Fibroblast of skin of abdomen (primary cell): ENCODE measurements at places on chromosomes 16 and 17.
A peak's percentile ranks its signal among the peaks of the same experiment; 100 is the strongest.

DNA sequence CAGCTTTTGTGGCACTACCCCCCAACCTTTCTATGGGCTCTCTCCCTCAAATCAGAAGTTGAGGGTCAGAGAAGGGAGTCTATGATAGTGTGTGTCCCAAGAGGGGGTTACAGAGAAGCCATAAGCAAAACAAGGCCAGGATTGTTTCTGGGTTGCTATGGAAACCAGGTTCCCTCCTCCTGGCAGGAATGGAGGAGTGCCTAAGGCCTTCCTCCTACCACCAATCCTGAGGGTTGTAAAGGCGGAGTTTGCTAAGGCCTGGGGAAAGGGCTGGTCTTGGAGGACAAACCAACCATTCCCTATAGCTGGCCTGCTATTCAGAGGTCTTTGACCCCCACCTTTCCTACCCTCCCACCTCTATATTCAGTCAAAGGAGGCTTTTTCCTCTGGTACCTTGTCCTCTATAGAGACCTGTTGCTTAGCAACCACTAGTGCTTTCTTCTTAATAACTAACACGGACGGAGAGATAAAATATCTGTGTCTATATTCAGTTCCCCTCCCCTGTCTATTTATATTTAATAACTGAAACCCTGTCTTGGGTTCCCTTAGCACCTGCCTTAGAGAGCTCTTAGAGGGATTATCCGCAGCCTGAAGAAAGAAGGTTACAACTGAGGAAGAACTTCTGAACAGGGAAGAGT, 43.4 kb downstream of the NEUROD2 start:
- DNase-seq, result no peak

GRCh38 chr16:69796285-69797118, 34.4 kb downstream of the WWP2 start:
- DNase-seq, result peak; percentile 62

DNA sequence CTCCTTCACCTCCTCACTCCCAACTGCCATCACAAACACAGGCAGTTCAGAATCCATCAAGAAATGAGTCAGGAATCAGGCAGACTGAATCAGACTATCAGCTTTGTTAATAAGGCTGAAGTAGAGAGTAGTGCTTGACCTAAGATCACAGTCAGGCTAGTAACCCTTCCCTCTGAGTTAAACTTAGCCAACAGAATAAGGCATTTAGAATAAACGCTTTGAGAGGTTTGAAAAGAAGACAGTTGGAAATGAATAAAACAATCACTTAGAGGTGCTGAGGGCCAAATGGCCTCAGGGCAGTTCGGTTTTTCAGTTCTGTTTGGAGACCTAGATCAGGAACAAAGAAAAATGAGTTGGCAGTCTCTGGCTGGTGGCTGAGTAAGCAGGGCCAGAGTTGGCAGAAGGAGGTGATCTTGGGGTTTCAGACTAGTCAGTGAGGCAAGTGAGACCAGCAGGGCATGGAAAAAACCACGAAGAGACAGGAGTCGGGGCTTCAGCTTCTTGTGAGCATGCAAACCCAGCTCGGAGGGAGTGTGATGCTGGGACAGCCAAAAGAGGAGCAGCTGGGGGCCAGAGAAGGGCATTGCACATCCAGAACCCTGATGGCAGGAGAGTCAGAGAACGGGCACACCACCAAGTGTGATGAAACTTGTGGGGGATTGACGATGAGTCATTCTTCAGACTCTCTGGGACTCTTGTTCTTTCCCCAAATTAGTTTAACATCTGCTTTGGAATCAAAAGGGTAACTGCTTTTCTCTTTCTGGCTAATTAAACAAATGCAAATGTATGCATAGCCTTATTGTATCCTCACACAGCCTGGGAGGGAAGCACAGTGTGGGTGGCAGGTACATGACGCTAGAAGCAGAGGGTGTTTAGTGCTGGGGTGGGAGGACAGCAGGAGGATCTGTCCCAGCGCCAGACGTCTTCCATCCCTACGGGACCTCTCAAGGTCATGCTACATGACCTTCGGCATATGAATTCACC, 54.8 kb downstream of the SPECC1 start:
- peak; percentile 86 for DNase-seq

- peak; percentile 11 for DNase-seq
Measured at GRCh38 chr17:30819971-30820705, 4.4 kb downstream of the CRLF3 start.

DNA sequence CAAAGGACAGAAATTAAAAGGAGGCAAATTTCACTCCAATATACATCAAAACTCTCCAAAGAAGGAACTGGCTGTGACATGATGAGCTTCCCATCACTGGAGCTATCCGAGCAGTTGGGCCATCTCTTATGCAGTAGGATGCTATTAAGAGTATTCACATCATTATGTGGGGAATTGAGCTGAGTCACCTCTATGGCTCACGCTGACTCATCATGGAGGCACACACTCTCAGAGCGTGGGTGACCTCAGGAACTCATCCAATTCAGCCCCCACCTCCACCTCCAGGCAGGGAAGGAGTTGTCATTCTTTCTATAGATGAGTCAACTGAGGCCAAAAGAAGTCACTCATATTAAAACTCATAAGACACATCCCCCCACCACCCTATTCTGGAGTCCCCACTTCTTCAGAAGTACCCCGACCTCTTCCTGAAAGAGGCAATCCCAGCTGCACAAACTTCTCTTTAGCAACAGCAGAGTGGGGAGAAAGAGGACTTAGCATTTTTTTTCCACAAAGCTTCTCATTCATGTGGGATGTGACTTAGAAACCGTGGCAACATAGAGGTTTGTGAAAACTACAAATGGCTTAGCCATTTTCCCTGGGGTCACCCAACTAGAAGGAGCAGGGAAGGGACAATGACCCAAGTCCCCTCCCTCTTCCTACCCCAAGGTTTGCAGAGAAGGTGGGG, 32.5 kb downstream of the ABCC12 start:
- peak; percentile 100 for DNase-seq

DNA sequence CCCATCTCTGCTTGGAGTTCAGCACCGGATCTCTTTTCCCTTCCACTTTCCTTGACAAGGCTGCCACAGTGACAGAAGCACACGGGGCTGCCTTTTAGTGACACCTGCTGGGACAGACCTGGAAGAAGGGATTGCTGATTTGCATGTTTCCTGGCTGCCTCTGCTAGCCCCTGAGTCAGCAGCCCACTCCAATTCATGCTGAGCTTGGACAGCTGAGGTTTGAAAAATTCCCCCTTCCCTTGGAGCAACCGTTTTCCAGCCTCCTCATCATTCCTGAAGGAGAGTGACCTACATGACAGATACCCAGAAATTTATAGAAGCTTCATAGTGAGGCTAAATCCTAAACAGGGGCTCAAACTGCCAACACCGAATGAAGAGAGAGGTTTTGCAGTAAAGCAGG, 18.8 kb upstream of the RBL2 start:
- DNase-seq, result peak; percentile 24

GRCh38 chr16:13733561-13733960, 186.4 kb upstream of the ERCC4 start:
- DNase-seq, result no peak

- DNase-seq, result no peak
Measured at GRCh38 chr17:40180694-40181093, 3.4 kb downstream of the RAPGEFL1 start.

GRCh38 chr17:40884708-40885512, at the start of gene KRT20:
KRT20 (minus strand) TSS chr17:40885242; CDS start chr17:40885185, 57 bp downstream.
- DNase-seq, result no peak

DNA sequence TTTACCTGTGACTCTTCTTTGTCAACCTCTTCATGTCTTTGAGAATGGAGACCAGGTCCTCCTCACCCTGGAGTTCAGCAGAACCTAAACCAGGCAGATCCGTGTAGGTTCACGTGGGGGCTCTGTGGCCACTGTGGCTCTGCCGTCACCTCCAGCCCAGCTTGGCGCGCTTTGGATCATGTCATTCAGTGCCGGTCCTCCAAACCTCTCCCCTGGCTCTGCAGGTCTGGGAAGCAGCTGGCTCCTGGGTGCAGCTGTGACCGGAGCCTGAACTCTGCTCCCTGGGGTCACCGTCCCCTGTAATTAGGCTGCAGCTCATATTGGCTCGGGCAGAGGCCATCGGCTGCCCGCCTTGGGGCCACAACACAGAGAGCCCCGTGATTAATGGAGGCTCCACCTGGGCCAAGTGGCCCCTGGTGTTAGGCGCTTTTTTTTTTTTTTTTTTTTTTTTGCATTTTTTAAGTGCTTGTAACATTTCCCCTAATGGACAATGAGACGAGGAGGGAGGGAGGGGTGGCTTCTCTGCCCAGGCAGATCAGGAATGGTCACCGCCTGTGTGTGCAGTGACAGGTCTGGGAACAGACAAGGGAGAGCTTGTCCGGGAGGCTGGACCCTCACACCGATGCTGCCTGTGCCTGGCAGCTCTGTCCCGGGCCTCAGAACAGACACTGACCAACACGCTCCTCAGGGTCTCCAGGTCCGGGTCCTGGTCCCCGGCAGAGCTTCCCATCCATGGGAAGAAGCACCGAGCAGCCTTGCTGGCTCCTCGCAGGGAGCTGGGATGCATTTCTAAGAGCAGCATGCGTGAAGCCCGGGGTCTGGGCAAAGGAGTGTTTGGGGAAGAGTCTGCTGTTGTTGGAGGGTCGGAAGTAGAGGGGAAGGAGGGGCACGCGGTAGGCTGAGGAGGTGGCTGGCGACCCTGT, 247.9 kb downstream of the SEC14L1 start:
- DNase-seq, result no peak

GRCh38 chr17:57518587-57519581, 226.2 kb downstream of the CCDC182 start:
- peak; percentile 37 for DNase-seq

- no peak for DNase-seq
Measured at GRCh38 chr16:14490235-14490634, 139.8 kb downstream of the PARN start.

DNA sequence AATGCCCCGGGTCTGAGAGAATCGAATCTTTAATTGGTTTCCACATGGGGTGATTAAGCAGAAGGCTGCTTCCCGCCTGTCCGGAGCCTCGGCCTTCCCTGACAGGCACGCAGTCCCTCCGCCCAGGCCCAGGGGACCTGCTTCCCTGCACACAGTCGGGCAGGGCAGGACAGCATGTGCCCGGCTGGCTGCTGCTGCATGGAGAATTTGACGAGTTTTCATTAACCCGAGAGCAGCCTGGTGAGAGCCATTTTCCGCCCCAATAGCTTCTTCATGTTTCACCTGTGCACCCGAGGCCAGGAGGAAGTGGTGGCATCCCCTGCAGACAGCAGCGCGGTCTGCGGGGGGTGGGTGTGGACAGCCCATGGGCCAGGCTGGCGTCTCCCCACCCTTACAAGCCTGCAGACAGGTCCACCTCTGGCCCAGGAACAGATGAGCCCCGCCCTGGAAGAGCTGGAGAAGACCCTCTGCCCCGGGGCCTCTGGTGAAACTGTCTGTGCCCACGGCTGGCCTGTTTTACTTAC, 67.0 kb downstream of the KLHDC4 start:
- DNase-seq, result no peak

GRCh38 chr16:57017251-57017650, 27.9 kb downstream of the NLRC5 start:
- peak; percentile 22 for DNase-seq

GRCh38 chr17:81037026-81037797, 2.3 kb downstream of the BAIAP2 start:
- no peak for DNase-seq

- DNase-seq, result no peak
Measured at GRCh38 chr17:45841883-45842525, 2.7 kb upstream of the SPPL2C start.

- DNase-seq, result no peak
Measured at GRCh38 chr17:13113821-13114525, 96.1 kb upstream of the ELAC2 start.

DNA sequence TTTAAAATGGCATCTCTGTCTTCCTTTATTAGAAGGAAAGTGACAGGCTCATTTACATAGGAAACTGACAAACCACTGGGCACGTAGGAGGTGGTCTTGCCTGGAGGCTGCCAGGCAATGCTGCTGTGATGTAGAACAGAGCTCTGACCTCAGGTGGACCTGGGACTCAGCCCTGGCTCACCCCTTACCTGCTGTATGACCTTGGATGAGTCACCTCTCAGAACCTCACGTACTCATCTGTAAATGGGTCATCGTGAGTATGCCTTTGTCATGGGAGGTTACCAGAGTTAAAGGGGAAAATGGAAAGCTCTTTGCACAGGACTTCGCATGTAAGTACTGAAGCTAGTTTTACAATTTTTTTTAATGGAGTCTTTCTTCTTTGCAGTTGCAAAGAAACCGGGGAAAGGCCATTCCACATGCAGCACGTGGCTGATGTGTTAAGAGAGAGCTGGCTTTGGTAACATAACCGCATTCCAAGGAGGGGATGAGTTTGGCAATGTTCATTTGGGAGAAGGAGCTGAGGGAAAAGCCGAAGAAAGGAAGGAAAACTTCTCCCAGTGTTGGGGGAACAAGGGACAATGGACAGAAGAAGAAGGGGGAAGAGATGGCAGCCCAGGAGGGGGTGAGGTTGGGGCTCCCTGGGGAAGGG, 37.4 kb upstream of the LONP2 start:
- no peak for DNase-seq

DNA sequence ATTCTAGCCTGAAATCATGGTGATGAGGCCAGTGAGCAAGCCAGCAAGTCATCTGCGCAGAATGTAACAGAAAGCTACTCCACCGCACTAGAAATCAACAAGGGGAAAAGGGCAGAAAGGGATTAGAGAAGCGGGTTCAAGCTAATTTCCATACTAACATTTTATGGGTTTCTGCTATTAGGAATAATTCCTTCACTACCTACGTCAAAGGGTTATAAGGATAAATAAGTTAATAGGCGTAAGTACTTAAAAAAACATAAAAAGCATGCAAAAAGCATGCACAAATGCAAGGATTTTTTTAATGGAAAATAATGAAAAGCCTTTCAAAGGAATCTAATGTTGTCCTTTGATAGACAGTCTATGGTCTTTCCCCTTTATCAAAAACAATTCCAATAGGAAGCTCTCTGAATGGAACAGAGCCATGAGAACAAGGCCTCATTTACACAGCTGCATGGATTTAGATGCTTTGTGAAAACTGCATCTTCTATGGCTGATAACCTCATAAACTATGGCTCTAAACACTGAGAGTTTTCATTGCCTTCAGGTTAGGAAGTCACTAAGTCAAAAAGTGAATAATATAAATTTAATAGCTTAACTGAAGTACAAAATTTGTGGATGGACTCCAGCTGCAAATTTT, 5.6 kb downstream of the EMC8 start:
- no peak for DNase-seq

GRCh38 chr16:2767891-2768290, 9.2 kb downstream of the ELOB start:
- no peak for DNase-seq

GRCh38 chr17:42453439-42453838, 5.2 kb upstream of the ATP6V0A1 start:
- DNase-seq, result no peak

- DNase-seq, result no peak
Measured at GRCh38 chr16:58195771-58196170, 2.1 kb downstream of the CSNK2A2 start.

- DNase-seq, result no peak
Measured at GRCh38 chr17:46788796-46789195, 29.7 kb downstream of the WNT3 start.
